Aorta (tissue), 5 donors: ENCODE measurements at places on chromosomes 3 and 15.

DNA sequence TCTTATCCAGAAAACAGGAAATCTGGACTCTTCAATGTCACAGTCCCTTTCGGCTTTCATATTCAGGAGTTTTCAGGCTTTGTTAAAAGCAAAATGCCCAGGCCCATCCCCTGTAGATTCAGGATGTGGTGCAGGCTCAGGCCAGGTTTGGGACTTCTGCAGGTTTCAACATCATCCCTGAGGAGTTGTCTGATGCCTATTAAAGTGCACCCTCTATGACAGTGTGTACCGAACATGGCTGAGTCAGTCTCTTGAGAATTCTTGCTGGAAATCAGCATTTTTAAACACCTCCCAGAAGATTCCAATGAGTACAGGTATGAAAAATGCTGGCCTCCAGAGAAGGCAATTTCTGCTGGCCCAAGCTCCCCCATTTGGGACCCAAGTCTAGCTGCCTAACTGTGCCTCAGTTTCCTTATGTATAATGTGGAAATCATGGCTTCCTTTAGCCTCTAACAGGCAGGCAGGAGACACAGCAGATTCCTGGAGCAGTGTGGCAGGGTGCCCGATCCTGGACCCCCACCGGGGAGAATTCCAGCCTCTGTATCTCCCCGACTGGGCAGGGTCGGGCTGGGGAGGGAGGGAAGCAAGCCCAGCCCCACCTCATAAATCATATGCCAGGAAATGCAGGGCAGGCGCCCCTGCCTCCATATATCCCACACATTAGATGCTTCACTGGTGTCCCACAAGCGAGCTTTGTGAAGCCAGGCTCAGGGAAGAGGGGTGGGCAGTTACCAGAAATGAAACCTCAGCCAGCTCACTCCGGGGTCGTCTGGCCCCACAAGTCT, 44.4 kb upstream of the SLC6A11 start:
- DNase-seq, result no peak

DNA sequence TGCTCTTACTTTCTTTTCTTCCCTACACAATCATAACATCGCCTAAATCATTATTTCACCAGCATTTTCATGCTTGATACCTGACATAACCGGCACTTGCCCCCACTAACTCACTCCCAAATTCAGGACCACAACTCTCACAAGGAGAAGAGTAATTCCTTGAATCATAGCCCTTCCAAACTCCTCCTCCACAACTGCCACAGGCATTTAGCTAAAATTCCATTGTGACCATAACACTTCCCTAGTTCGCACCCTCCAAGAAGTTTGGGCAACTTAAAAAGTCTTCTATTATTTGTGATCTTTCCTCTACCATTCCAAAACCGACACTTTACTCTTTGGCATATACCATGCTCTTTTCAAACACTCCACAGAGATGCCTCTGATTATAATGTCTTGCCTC, 59.4 kb upstream of the XRN1 start:
- DNase-seq, result no peak

- no peak for DNase-seq
Observed at GRCh38 chr3:109268181-109268580, 48.1 kb downstream of the DPPA2 start.

DNA sequence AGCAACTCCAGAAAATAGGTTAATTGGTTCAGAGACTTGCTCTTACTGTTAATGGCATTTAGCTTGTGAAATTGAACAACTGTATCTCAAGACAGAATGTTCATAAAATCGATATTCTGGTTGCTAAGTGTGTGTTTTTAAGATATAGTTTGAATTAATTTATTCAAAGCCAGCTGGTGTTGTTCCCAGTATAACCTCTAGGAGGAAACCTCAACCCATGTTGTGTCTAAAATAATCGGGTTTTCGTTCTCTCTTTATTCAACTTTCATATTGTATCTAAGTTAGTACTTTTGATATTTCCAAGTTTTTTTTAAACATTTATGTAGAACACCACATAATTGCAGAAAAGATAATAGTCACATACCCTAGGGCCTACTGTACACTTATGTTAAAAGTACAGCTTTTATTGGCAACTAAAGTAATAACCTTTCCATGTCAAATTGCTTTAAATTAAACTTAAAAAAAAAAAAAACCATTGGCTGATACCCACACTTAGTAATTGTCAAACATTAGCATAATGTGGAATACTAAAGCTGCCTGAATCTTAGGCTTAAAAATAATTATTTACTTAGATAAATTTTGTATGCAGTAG, 90.9 kb downstream of the SAMMSON start:
- DNase-seq, result no peak

GRCh38 chr15:51450001-51450400, 108.5 kb downstream of the GLDN start:
- DNase-seq, result no peak

GRCh38 chr15:67047149-67047661, 18.2 kb upstream of the SMAD3 start:
- DNase-seq, result no peak

DNA sequence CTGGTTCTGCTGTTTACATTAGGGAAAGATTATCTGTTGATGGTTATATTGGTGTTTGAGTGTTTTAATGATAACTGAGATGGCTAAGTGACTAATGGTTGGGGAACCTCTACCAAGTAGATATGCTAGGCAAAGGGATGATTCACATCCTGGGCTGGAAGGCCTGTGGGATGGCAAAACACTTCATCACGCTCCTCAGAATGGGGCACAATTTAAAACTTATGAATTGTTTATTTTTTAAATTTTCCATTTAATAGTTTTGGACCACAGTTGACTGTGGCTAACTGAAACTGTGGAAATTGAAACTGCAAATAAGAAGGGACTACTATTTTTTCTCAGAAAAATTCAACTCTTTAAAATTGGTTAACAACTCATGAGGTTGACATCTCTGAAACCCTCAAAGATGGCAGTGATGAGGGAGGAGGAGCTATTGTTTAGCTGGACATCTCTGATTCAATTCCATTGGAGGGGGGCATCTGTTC, 100.5 kb upstream of the ZBED2 start:
- no peak for DNase-seq

DNA sequence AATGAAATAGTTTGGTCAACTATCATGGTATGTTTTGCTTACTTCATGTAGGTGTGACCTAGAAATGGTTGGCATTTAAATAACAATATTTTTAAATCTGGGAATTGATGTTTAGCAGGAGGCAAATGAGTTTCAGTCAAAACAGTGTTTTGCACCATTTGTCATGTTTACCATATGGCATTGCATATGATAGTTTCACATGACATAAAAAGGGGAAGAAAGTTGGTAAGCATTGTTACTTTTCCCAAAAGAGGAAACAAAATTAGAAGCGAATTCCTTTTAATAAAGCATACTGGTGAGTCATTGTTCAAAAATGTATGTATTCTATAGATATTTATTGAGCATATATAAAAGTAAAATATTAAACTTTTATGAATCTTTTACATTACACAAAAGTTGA, 2.3 kb downstream of the RNF13 start:
- no peak for DNase-seq

DNA sequence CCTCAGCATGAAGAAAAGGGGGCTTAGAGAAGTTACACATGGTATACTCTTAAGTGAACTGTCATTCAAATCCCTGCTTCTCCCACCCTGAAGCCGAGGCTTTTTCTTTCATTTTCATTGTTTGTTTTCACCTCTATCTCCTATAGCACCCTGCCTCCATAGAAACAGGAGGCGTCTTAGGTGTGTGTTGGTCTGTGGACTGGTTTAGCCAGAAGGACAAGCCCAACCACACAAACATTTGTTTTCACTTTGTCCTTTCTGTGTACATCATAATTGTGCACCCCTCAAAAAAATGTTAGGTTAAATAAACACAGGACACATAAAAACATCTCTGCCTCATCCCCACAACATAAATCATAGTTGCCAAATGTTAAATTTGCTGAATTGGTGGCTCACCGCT, 73.3 kb upstream of the UBE2E2 start:
- DNase-seq, result no peak

- DNase-seq, result no peak
Observed at GRCh38 chr3:19961960-19962359, 15.1 kb downstream of the RAB5A start.

GRCh38 chr3:190003681-190004123, 117.0 kb downstream of the P3H2 start:
- DNase-seq, result no peak

GRCh38 chr3:154023148-154023547, 98.0 kb upstream of the ARHGEF26 start:
- no peak for DNase-seq

- peak; percentile 45 for DNase-seq
Observed at GRCh38 chr3:174242311-174243041, 616.7 kb upstream of the NAALADL2 start.

- DNase-seq, result no peak
Observed at GRCh38 chr15:51768018-51768417, 16.6 kb downstream of the TMOD2 start.

DNA sequence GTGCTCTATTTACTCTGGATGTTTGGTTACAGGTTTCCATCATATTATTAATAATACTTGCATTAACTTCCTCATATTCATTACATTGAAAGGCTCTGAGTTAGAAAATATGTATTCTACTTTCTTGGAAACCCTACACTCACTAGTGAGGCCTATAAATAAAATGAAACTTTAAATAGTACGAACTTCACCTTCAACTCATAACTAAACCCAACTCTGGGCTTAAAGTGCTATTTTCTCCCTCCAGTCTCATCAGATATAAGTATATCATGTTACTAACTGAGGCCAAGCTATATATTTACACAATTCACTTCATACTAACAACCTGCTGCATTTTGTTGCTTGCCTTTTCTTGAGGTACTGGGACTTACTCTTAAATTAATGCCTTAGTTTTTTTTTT, 306.7 kb downstream of the TIGIT start:
- DNase-seq, result no peak

- no peak for DNase-seq
Observed at GRCh38 chr3:63588895-63589294, 63.6 kb upstream of the SNTN start.

DNA sequence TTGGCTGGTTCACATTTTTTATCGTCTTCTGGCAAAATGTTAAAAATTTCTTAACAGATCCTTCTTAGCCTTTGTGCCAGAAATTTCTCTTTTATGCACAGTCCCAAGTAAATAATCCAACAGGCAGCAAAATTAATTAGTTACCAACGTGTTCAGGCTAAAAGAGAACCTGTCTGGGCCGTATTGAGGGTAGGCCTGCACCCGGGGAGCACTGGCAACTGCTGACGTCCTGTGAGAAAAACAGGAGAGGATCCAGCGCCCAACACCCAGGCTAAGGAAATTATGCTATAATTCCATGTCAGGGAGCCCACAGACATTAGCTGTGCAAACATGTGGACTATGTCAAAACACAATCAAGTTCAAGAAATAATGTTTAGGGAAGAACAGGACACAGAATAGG, 30.7 kb upstream of the CSTA start:
- DNase-seq, result no peak

- DNase-seq, result no peak
Observed at GRCh38 chr15:78024519-78024870, 53.0 kb downstream of the TBC1D2B start.
